Activated CD4-positive, alpha-beta T cell treated with anti-CD3 and anti-CD28 coated beads for 48 hours (primary cell): ENCODE measurements at places on chromosomes 2 and 18.

GRCh38 chr2:69988086-69988635, 26.7 kb upstream of the ASPRV1 start:
- peak; percentile 30 for DNase-seq

GRCh38 chr2:10124538-10125045, 2.1 kb downstream of the RRM2 start:
- no peak for DNase-seq

GRCh38 chr2:74074487-74074886, 73.2 kb downstream of the BOLA3 start:
- no peak for DNase-seq

DNA sequence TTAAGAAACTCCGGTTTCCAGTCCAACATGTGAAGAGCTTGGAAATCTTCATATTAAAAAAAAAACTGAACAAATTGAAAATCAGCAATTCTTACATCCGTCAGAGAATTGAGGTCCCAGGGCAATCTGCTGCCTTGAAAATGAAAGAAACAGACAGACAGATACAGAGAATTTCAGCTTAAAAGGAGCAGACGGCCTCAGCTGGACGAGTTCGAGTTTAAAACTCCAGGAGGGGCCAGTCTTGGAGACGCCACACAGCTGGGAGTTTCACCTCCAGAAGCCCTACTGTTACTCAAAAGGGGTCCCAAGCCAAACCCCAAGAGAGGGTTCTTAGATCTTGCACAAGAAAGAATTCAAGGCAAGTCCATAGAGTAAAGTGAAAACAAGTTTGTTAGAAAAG, 226.5 kb upstream of the ARL4C start:
- no peak for DNase-seq

DNA sequence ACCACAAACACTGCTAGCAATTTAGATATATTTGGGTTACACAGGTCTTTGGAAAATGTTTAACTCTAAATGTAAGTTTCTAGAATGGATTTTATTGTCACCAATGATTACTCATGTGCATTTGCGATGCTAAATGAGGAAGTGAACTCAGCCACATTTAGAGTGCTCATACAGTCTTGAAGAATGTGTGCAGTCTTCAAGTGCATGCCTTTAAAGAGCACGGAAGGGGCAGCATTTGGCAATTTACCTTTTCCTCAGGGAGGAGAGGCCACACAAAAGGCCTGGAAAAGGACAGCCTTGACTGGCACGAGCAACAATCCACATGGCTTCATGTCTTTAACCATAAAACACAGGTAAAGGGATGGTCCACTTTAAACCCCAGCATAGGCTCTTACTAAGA, 78.5 kb upstream of the STK17B start:
- DNase-seq = no peak

- no peak for DNase-seq
Measured at GRCh38 chr2:88601286-88601685, 26.0 kb downstream of the EIF2AK3 start.

DNA sequence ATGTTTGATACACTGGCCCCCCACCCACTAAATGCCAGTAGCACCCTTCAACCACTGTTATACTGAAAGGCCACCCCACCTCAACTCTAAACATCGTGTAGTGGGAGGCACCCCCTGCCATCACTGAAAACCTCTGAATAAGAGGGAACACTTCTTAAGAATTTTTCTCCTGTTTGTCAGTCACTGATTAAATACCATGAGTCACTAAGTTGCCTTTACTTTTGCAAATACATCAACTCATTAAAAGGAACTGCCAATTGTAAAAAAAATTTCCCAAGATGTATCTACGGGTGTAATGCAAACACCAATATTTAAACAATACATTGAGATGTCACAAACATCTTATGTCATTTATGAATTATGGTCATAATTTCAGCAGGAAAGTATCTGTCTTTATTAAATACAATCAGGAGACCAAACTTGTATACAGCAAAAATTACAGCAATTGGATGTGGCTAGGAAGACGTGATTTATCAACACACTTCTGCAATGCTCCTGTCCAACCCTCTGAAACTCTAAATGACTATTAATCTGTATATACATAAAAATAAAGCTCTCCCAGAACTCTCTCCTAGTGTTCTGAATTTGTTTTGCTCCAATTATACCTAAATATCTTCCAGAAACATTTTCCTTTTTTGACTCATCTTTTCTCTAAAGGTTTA, 144.1 kb upstream of the STK17B start:
- no peak for DNase-seq

DNA sequence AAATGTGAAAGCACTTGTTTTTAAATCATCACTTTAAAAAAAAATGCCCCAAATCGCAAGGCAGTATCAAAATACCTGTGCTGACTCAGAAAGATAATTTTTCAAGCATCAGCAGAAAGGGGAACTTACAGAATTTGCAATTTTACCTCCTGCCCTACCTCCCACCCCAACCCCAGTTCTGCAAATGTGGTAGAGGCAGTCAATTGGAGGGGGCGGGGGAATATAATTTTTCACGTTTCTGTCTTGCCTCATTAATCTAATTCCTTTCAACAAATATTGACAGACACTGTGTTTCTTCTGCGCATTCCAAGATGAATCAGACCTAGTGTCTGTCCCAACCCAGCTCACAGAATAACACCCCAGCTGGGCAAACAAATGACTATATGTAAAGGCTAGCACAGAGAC, 76.8 kb downstream of the ALPK2 start:
- DNase-seq = peak; percentile 34

- DNase-seq = no peak
Measured at GRCh38 chr2:229129738-229130371, 141.2 kb downstream of the PID1 start.

- DNase-seq = no peak
Measured at GRCh38 chr2:56834686-56835085, 650.9 kb downstream of the CCDC85A start.

DNA sequence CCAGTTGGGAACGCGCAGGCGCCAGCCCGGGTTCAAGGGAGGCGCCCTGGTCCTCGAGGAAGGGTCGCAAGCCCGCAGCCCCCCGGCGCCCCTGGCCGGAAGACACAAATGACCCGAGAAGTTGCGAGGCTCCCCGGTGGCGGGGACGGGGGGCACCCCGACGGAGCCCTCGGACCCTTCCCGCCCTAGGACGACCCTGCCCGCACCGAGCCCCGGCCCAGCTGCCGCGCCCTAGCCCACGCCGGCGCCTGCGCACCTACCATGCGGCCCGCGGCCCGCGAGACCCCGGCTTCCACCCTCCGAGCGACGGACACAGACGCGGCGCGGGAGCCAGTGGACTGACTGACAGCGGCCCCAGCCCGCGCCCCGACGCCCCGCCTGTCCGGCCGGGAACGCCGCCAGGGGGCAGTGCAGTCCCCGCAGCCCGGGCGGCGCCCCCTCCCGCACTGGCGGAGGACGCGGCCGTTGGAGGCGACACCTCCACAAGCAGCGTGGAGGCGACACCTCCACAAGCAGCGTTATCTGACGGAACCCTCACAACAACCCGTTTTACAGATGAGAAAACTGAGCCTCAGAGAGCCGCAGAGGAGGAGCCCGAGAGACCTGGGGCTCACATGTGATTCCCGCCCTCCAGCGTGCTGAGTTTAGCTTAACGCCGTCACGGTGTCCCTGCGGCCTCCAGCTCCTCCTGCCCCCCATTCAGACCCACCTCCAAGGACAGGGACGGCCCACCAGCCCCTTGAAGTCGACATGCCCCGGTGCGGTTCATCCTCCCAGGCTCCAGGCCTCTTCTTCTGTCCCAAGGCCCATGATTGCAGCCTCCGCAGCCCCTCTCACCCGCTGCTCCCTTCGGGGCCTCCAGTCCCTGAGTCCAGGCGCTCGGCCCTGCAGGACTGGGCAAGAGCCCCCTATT, at the start of gene NMUR1:
Gene NMUR1, minus strand, starts transcription at position 347 of the 913 bp plus-strand sequence. Its CDS starts 84 bp downstream, at position 263.
- DNase-seq = peak; percentile 77

DNA sequence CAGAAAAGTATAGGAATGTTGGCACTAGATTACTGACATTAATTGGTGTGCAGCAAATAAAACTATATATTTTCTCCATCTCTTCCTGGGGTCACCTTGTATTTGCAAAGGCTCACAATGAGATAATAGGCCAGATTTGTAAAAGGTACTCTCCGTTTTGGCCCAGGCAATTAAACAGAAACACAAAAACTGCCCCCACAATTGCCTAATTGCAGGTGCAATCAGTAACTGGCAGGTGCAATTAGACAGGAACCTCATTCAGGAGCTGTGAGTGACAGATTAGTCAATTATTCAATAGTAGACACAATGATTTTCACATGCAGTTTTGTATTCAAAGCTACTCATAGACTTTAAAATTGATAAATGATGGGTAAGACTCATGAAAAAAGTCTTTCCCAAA, 451.4 kb upstream of the ID2 start:
- no peak for DNase-seq

GRCh38 chr18:25923193-25923592, 167.2 kb downstream of the SS18 start:
- no peak for DNase-seq
